SK-N-DZ (cell line): ENCODE measurements at places on chromosomes 12 and 14.

DNA sequence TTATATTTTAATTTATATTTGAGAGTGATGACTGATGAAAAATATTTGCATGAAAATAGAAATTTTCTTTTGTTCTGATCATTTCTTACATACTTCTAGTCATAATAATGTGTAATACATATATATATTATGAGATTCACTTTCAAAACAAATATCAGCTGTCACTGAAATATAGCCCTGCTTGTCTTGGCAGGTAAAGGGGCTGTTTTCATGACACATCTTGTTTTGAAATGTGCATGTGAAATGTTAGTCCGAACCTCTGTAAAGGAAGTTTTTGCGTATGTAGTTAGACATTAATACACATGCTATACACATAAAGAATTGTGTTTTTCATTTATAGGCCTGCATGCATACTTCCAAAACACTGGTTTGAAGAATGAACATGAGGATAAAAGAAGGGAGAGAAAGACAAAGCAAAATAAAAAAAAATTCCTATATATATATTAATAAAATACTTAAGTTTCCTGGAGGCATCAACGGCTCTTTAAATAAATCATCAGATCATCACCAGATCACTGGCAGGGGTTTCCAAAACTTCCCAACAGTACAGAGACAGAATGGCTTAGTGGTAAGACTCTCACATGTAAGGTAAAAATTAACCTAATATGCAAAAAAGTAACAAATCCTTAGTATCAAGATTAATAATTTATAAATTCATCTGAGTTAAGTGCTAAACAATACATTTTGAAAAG, 60.1 kb downstream of the SEL1L start:
- DNase-seq: no peak

DNA sequence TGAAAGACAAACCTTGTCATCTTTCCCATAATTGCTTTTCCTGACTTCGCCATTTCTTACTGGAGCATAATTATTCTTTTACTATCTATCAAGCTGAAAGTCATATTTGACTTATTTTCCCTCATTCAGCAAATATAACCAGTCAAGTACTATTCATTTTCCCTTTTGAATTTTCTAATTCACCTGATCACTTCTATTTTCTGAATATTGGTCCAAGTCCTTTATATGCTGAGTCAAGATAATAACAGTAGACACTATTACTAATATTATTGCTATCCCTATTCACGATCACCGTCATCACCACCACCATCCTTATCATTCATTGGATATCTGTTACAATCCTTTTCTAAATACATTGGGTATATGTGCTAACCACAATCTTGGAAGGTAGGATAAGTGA, 728.0 kb downstream of the NOVA1 start:
- no peak for DNase-seq

DNA sequence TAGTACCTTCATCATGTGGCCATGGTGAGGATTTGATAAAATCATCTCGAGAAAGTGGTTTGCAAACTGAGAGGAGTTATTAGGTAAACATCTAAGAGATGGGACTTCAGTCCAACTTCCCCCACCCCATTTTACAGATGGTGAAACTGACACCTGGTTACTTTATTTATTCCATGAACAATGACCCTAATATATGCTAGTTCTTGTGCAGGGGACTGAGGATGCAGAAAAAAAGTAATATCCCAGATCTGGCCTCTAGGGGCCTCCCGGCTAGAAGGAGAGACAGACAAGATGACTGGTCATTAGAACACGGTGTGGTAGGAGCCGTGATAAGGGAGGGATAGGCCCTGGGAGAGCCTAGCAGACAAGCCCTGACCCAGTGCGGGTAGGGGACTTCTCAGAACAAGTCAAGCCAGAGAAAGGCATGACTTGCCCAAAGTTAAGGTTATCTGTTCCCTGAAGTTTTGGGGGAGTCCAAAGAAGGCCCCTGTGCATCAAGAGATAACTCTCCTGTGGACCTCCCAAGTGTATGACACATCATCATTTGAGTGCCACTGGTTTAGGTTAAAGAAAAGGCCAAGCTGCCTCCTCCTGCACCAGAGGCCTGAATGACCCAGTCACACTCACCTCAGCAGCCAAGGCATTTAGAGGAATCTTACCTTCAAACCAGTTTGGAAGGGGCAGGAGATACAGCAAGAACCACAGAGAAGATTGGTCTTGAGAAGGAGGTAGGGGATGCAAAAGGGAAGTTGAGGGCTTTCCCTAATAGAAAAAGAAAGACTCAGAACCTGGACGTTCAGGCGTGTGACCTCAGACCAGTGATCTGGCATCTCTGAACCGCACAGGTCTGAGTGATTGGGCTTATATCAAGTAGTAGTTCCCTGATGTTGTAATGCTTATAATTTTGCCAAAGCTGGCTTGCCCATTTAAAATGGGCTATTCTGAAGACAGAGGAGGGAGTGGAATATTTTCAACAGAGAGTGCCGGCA, 1.6 kb downstream of the CMKLR1 start:
- DNase-seq: peak; percentile 16

DNA sequence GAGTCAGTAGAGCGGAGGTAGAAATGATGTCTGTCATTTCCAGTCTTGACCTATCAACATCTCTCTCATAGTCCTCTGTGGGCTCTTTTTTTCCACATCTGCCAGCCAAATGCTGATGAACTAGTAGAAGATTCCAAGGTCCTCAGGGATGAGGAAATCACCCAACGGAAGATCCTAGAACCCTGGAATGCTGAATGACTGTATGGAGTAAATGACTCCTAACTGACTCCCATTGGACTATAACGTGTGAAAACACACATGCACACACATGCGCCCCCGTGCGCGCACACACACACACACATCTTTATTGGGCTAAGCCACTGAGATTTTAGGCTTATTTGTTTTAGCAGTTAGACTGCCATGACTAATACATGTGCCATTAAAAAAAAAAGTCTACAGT, 159.2 kb downstream of the MYRFL start:
- DNase-seq: no peak

DNA sequence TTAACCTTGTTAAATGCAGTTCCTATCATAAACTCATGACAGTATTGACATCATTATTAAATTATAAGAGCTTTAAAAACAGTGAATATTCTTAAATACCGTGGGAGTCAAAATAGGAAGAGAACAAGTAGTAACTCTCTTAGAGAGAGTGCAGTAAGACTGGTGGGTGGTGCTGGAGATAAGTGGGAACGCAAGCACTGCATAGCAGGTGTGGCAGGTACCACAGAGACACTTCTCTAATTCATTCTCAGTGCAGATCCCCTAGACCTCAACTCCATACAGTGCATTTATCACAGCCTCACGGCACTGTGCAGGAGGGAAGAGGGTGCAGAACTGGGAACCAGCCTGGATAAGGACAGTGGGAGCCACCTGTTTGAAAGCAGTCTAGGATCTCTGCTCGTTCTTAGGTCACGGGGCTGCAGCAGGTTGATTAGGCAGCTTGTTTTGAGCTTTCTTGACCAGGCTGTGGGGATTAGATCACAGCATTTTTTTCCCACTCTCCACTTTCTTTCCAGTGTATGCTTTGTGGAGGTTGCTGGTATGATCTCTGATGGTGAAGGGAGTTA, 165.6 kb downstream of the PRKCH start:
- DNase-seq: no peak

DNA sequence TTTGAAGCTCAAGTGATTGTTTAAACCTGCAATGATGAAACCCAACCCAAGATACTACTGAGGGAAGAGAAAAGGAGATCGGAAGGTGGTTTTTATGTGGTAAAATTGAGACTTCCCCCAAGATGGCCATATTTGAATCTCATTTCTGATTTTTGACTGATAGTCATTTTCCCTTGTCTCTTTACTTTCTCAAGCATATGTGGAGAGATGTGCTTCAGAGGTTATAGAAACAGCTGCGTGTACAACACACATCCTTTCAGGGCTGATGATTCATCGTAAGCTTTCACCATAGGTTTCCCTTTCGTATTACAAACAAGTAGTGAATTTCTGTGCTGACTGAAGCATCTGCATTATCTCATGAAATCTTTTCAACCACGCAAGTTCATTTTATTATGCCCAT, 276.2 kb downstream of the EMP1 start:
- DNase-seq: no peak

DNA sequence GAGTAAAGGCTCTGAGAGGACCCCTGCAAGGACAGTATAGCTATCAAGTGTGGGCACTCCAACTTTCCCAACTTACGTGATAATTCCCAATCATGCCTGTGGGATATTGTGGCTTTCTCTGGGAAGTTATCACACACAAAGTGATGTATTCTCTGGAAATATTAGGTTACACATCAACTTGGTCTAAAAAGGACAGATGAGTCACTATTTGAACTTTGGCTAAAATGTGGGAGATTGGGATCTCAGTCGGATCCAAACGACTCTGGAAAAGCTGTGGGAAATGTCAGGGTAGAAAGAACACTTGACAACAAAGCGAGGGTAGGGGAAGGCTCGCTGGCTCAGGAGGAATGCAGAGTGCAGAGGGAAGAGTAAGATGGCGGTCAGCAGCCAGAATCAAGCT, 1048.9 kb downstream of the BCL11B start:
- no peak for DNase-seq

GRCh38 chr14:63993992-63994391, 141.2 kb downstream of the SYNE2 start:
- no peak for DNase-seq

DNA sequence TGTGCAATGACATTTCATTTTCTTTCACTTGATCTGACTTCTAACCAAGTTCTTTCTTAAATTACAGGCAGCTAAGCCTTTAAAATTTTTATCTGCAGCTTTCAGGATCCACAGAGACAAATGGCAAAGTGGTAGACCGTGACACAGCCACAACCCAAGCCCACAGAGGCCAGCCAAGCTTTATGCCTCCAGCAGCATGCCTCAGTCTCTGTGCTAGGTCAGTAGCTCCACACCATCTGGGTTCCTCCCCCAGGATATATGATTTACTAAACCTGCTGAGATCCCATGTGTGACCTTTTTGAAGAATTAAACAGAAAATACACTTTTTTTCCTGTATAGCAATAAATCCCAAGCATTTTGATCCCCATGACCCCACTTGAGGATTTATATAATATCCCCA, 290.4 kb upstream of the CAND1 start:
- DNase-seq: no peak

- no peak for DNase-seq
Measured at GRCh38 chr12:69052613-69053408, 119.8 kb upstream of the CPM start.

- DNase-seq: peak; percentile 99
Measured at GRCh38 chr14:35557221-35557747, 23.3 kb downstream of the INSM2 start.

GRCh38 chr14:68575426-68575825, 217.4 kb downstream of the ZFP36L1 start:
- no peak for DNase-seq

- DNase-seq: no peak
Measured at GRCh38 chr14:77593501-77593961, 22.9 kb downstream of the SPTLC2 start.

DNA sequence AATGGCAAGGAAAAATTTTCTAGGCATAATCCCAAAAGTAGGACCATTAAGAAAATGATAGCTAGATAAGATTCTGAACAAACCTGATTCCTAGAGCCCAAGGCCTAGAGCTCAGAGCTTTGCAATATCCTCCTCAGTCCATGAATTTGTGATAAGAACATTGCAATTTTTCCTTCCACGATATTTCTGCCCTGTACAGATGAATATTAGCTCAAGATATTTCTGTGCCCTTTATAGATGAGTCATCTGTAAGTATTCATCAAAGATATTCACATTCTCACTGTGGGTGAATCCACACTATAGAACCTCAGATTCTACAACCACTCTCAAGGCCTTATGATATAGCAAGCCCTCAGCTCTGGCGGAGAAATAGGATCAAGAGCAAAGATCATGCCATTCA, 37.5 kb downstream of the EAPP start:
- DNase-seq: no peak

DNA sequence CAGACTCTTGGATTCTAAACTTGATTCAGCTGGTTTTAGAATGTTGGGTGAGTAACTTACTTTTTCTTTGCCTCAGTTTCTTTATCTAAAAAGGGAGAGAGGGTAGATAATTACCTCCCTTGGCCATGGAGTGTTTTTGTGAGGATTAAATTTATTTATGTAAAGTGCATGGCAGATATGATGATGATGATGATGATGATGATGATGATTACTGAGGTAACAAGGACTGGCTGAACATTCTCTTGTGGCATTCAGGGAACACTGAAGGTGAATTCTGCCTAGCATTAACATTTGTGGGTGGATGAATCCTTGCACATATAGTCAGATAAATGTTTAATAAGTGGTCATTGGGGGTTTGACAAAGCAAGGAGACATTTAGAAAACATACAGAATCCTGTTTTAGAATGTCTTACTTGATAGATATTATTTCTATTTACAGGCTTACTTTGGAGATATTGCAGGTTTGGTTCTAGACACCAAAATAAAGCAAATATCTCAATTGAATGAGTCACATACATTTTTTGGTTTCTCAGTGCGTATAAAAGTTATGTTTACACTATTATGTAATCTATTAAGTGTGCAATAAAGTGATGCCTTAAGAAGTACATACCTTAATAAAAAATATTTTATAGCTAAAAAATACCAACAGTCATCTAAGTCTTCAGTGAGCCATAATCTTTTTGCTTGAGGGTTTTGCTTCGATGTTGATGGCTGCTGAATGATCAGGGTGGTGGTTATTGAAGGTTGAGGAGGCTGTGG, 123.2 kb downstream of the SNAPC1 start:
- DNase-seq: no peak

DNA sequence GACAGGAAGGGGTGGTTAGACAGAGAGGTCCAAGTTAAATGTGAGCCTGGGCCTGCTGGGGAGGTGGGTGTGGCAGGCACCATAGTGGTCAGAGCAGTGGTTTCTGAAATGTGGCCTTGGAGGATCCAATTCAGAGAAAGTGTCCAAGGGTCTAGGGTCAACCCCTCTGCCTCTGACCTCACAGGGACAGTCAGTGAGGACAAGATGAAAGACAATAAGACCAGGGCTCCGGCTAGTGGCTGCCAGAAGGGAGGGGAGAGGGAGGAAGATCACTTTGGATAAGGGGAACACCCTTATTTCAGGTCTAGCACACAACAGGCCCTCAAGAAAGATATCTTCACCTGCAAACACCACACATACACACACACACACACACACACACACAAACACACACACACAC, 335.1 kb downstream of the MED13L start:
- DNase-seq: no peak

DNA sequence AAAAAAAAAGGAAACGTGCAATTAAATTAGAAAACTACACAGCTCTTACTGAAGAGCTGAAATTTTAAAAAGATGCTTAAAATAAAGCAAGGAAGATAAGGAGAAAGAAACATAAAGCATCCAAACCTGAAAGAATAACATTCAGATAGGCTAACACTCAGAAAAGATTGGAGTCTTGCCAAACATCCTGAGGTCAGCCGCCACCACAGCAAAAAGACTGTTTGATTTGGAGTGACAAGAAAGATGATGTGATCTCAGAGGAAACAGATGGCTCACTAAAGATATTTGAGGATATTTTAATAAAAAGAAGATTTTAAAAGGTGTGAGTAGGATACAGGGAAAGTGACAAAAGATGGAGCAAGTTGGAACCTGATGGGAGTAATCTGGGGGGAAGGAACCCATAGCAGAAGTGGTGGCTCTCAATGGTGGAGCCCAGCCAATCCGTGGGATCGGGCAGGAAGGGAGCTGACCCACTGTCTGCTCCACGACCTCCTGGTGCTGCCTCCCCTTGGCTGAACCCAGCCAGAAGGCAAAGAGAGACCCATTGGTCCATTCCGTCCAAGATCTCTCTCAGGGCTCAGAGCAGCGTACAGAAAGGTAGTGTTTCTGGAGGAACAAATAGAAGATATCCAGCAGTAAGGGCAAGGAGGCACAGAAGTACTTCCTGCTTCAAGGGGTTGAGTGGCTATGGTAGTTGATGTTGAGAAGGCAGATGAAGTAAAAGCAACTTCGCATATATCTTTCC, 469.6 kb downstream of the RGS6 start:
- no peak for DNase-seq
